ENCODE measurements at places on chromosomes 13 and 19.
A peak's percentile ranks its signal among the peaks of the same experiment; 100 is the strongest.

DNA sequence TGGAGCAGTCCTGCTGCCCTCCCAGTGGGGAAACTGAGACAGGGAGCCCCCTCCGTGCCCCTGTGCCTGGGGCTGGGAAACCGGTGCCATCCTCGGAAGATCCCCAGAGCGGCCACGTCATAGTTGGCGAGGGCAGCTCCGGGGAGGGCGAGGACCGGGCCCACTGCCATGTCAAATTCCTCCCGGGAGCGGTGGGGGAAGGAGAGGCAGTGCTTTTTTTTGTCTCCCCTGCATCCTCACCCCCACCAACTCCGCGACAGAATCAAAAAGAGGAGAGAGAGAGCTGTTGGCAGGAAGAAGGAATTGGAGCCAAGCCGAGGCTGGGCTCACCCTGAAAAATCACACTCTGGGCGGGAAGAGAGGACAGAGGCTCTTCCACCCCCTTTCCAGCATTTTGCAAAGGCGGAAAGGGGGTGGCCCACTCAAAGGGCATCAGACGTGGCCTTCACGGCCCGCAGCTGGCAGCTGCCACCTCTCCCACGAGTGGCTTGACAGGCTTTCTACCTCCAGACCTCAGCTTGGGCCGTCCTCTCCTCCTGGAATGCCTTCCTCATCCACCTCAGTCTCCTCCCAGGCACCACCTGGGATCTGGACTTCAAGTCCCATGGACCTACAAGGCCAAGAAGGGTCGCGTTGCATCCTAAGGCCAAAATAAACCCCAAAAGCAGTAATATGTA, 19.6 kb upstream of the NFIC start:
- DNase-seq: no peak

DNA sequence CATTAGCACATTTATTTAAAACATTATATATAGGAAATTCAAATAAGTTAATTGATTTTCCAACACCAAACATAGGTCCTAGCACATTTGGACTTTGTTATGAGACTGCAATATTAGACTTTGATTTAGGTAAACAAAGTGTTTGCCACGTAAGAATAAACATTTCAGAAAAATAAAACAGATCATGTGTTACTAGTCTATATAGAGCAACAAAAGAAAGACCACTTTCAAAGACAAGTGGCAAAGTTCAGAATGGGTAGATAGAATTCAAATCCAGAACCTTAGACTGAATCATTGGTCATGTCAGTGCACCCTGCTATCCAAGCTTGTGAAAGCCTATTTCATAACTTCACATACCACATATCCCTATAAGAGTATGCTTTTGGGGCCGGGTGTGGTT, 66.7 kb upstream of the PRR20A start:
- no peak for DNase-seq

DNA sequence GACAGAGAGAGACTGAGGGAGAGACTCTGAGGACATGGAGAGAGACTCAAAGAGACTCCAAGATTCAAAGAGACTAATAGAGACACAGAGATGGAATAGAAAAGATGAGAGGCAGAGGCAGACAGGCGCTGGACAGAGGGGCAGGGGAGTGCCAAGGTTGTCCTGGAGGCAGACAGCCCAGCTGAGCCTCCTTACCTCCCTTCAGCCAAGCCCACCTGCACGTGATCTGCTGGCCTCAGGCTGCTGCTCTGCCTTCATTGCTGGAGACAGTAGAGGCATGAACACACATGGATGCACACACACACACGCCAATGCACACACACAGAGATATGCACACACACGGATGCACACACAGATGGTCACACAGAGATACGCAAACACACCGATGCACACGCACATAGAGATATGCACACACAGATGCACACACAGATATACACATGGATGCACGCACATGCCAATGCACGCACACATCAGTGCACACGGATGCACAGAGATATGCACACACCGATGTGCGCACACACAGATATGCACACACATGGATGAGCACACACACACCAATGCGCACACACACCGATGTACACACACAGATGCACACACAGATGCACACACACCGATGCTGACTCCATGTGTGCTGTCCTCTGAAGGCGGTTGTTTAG, 3.3 kb upstream of the F10 start:
- DNase-seq: peak; percentile 7

GRCh38 chr19:35622750-35623149, 6.1 kb upstream of the RBM42 start:
- no peak for DNase-seq

- peak; percentile 93 for DNase-seq
Observed at GRCh38 chr19:18328340-18329034, 5.6 kb upstream of the LSM4 start.

DNA sequence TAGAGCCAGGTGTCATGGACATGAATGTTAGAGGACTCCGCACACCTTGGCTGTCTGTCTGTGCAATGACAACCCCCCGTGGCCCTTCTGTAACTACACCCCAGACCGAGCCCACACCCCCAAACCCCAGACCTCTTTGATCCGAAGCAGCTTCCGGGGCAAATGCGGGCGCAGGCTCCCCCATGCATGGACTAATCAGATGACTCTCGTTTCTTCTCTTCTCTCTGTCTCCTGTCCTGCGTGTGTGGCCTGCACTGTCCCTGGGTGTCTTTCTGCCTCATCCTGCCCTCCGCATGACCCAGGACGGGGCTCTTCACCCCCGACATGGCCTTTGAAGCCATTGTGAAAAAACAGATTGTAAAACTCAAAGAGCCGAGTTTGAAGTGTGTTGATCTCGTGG, 38.9 kb downstream of the TMED1 start:
- no peak for DNase-seq

DNA sequence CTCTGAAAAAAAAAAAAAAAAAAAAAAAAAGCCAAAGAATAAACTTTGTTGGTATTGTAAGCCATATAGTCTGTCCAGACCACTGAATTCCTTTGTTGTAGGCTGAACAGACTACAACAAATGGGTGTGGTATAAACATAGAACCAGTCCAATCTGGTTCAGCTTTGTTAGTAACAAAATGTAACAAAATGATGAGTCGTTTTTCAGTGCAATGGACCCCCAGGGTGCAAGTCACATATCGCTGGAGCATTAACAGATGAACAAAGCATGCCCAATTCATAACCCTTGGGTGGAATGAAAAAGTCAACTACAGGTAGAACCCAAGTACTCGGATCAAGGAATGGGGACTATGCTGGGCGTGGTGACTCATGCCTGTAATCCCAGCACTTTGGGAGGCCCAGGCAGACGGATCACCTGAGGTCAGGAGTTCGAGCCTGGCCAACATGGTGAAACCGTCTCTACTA, 13.6 kb upstream of the FCHO1 start:
- DNase-seq: no peak

DNA sequence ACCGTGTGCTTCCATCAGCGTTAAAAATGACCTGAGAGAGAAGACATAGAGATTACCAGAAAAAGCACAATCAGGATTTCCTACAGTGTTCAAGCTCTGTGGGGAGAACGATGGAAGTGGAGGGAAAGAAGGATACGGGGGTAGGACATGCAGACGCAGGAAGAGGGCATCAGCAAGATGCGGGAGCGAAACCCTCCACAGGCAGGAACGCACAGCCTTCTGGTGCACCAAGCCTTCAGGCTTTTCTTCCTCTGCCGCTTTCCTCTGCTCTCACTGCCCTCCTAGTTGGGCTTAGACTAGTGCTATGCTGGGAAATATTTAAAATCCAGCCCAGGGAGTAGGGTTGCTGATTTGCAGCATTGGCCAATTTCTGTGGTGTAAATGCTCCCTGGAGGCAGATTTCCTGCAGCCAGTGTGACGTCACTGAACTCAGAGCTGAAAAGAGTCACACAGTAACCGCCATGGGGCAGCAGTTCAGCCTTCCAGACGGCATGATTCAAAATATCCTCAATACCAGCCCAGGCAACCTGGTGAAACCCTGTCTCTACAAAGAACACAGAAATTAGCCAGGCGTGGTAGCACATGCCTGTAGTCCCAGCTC, 205.1 kb upstream of the SOX1 start:
- peak; percentile 4 for DNase-seq

DNA sequence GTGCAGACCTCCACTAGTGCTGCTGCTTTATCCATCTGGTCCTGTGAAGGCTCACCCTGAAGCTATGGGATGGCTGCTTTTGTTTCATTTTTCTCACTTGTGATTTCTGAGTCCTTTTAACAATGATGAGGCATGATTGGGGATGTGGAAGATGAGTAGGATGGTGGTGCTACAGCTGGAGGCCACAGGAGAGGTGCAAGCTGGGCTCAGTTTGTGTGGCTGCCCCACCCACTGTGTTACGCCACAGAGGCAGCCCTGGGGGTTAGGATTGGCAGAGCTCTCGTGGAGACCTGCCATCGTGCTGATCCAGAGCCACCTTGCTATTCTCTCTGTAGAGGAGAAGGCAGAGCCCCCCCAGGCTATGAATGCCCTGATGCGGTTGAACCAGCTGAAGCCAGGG, 19.6 kb upstream of the QTRT1 start:
- DNase-seq: no peak

- no peak for DNase-seq
Observed at GRCh38 chr19:35663981-35664380, 2.3 kb upstream of the UPK1A start.

DNA sequence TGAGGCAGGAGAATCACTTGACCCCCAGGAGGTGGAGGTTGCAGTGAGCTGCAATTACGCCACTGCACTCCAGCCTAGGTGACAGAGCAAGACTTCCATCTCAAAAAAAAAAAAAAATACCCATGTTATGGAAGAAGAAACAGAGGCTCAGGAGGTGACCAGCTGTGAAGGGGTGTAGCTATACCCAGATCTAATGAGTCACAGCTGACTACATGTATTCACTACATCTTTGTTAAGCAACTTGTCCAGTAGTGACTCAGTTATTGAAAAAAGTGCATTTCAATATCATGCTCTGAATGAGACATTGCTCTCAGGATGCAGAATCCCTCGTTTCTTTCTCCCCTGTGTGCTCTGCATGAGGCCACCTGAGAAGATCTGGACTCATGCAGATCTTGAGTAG, 16.1 kb upstream of the SPART start:
- no peak for DNase-seq

DNA sequence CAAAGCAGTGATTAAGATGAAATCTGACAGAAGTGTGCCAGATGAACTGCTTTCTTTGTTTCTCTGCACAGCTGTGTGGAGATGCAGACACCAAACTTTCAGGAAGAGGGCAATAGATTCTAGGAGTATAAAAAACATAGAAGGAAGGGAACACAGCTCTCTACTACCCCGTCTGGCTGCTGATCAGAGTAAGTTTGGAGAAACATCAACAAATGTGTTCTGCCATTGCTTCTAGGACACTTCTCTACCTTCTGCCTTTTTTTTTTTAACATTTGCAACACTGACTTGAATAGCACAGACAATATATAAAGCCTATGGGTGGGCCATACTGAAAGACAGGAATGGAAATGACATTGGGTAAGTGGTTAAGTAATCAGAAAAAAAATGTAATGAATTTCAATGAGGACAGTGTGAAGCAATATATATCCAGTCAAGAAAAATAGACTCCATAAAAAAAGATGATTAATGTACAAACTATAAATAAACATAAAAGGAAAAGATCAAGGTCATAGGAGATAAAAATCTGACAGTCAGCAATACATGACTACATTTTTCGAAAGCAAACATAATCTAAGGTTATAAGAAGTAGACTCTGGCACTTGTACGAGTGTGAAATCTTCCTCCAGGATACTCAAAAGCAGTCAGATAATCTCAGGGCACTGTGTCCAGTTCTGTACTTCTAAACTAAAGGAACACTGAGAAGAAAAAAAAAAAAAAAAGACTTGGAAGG, 21.4 kb downstream of the NUFIP1 start:
- peak; percentile 43 for DNase-seq

DNA sequence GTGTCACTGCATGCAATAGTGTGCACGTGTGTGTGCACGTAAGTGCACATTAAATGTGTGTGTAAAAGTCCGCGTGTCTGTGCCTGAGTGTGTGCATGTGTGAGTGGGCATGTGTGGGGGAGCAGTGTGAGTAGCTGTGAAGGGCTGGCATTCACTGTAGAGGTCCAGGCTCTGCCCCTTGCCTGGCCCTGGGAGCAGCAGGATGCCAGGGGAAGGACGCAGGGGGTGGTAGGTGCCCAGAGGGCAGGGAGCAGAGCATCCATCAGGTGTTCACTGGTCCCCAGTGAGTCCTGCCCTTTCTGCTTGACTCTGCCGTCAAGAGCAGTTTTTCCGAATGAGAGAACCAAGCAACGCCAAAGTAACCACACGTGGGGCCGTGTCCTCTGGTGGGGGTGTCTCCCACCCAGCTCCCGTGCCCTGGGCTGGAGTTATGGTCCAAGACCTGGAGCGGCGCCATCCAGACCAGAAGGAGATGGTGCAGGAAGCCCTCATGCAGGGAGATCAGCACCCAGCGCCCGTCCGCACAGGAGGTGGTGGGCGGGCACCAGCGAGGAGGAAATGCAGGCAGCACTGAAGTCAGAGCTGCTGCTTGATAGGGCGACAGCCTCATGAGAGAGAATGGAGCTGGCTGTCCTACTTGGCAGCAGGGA, 68.5 kb downstream of the TEX29 start:
- no peak for DNase-seq

DNA sequence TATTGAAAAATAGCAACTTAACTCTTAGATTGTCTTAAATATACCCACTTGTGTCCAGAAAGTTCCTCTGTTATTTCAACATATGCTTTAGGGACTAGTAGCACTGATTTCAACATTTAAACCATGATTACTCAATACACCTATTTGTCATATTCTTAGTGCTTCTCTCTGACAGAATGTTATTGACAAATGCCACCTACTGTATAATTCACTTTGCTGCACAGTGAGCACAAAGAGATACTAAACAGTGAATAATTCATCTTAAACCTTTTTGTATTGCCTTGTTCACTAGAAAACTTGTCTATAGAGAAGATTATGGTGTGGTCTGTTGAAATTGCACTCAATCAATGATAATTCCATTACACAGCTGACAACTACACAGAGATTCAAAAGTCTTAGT, 692.6 kb downstream of the PCDH17 start:
- no peak for DNase-seq

DNA sequence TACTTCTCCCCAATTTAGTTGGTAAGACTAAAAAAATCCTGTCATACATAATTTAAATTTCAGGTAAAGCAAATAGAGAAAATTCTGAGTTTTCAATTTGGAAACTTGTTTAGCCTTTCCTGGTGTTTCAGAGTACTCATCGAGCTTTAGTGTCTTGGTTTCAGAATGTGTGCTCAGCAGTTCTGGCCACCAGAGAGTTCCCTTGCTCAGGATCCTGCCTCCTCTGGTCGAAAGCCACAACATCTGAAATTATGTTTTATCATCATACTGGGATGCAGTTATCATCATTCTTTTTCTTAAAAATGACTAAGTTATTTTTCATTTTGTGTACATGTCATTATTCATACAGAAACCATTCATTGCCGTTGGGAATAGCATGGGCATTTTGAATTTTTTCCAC, 263.2 kb upstream of the SPRY2 start:
- DNase-seq: no peak

DNA sequence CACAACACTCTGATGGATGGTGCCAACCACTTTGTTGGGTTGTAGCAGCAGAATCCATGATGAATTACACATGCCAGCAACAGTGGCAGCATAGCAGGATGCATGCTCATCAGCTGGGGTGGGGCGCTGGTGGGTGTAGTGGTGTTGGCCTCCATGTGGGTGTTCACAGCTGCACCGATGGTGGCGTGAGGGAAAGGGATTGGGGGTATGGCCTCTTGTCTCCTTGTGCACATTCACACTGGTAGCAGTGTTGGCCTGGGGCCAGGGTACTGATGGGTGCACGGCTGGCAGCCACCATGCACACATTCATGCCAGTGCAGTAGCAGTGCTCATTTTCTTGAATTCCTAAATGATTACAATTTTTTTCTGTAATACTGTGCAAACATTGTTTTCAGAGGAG, 2748.8 kb upstream of the PCDH20 start:
- DNase-seq: no peak
